GM12864 (cell line): ENCODE measurements at places on chromosomes 1 and 21.

GRCh38 chr1:41856944-41857285 is 61.8 kb downstream of the HIVEP3 start:
- no peak for DNase-seq

DNA sequence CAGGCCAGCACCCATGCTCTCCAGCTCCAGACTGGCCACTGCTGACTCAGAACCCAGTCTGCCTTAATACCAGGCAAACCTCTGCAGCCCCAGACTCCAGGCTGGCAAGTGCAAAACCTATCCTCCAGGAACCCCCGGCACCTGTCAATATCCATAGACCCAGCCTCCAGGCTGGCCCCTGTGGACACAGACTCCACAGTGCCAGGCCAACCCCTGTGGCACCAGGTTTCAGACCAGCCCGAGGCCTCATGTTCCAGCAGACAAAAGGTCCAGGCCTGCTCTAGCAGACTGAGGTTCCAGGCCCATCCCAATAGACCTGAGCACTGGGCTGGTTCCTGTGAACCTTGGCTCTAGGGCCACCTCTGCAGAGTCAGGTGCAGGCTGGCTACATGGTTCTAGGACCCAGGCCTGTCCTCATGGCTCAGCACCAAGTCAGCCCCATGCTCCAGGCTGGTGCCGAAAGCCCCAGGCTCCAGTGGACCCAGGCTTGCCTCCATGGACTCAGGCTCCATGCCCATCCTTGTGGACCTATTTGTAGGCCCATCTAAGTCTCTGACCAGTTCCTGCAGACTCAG is 118.2 kb downstream of the WDR3 start:
- DNase-seq = no peak

GRCh38 chr1:235329139-235329902 is 951 bp downstream of the GGPS1 start:
- DNase-seq = peak; percentile 49

- DNase-seq = no peak
Observed at GRCh38 chr1:247468481-247469140, 10.7 kb upstream of the OR2B11 start.

GRCh38 chr1:180912801-180913565 is at the start of gene KIAA1614:
Gene KIAA1614 (plus strand): TSS chr1:180912897. CDS start chr1:180913244, 347 bp downstream.
- no peak for DNase-seq

- DNase-seq = no peak
Observed at GRCh38 chr1:217014066-217014465, 290.8 kb upstream of the ESRRG start.
